ENCODE measurements at places on chromosomes 3 and 15.

- DNase-seq = no peak
Observed at GRCh38 chr15:78044407-78045155, 32.9 kb downstream of the TBC1D2B start.

DNA sequence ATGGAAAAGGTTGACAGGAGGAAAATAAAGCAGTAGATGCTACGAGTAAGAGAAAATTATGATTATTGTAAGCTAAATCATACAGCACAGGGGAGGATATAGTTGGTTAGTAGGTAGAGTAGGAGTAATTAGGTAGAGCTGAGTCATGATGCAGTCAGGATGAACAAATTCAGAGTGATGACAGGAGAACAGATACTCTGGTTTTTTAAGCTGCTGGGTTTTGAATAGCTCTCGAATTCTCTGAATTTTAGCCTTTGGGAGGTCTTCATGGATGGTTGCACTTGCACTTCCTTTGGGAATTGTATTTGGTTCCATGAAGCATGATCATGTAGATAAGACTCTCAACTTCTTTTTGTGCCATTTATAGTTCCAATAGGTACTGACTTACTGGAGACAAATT lies 96.2 kb downstream of the ECT2 start:
- peak; percentile 40 for DNase-seq

- no peak for DNase-seq
Observed at GRCh38 chr3:59733041-59733809, 683.4 kb upstream of the CFAP20DC start.

GRCh38 chr3:72445827-72446217 lies 402.4 kb downstream of the SHQ1 start:
- peak; percentile 20 for DNase-seq

- peak; percentile 77 for DNase-seq
Observed at GRCh38 chr15:72199721-72200212, 2.2 kb upstream of the GRAMD2A start.

DNA sequence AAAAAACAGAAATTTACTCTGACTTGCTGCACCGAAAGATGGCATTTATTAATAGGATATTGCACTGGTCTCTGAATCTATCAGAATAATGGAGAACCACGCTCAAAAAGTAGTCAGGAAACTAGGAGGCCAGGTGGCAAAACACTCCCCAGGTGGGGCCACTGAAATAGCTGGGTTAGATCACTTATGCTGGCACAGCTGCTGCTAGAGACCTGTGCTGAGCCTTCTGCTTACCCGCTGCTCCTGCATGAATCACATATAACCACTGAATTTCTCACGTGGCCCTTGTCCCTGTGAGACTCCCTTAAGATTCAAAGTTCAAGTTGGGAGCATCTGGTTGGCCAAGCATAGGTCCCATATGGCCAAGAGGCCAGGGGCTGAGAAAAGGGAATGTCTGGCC lies 66.0 kb upstream of the OXTR start:
- DNase-seq = no peak

DNA sequence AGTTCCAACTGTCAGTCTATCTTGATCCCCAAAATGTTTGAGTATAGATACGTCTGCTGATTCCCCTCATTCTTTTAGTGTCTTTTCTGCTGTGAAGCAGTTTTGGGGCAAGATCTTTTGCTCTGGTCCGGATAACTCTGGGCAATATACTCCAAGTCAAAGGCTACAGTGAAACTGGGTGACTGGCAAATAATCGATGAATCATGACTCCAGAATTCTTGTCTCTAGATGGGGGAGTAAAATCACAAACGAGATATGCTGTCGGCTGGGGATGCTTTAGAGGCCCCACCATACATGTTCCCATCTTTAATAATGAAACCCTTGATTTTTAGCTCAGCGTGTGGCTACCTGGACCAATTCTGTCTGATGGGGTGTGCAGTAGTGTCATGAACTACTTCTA lies 76.5 kb downstream of the KLF13 start:
- DNase-seq = peak; percentile 55

Measured in ELR (cell line).